ENCODE measurements at places on chromosomes 6 and 20.

DNA sequence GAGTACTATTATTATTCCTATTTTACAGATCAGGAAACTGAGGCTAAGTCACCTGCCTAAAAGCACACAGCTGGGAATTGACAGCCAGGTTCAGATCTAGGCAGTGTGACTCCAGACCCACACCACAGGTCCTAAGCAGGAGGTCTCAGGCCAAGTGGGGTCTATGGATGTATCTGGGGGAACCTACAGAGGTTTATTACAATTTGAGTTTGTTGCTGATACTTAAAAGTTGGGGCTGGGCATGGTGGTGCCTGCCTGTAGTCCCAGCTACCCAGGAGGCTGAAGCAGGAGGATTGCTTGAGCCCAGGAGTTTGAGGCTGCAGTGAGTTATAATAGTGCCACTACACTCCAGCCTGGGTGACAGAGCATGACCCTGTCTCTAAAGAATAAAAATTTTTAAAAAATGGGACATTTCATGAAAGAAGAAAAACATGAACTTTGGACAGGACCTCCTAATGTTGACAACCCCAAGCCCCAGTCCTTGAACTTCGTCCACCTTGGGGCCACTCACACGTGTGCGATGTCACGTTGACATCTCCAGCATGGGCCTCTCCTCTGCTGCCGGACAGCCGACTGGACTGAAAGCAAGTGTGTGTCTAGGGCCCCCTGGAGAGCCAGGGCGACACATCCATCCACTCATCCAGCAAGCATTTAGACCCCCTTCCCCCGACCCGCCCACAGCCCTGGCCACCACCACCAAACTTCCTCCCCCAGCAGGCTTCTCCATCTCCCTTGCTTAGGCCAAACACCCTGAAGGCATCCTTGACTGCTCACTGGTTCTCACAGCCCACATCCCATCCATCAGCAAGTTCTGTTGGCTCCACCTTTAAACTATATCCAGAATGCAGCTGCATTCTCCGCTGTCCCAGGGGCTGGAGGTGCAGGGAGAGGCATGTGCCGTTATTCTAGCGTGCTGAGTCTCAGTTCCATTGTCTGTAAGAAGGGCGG, 40.0 kb downstream of the NOL4L start:
- no peak for DNase-seq

- no peak for DNase-seq
Measured at GRCh38 chr20:42735539-42735938, 454.2 kb downstream of the PTPRT start.

DNA sequence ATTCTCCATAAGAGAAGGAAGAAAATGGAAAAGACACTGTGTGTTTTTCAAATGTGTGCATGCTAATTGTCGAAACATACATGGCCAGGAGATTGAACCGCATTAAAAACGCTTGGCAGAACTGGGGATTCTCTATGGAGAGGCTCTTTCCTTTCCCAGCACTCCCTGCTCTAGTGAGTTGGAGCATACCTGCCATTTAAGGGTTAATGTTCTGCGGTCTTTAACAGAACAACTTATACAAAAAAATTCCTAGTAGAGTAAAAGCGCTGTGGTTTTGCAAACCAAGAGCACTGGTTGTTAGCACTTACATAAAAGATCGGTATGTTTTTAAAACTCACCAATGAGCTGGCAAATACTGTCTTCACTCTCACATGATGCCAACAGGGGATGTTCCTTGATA, 1.5 kb downstream of the TAGAP start:
- no peak for DNase-seq

- DNase-seq, result no peak
Measured at GRCh38 chr6:572596-573265, 84.2 kb downstream of the HUS1B start.

- no peak for DNase-seq
Measured at GRCh38 chr6:150567380-150567779, 32.3 kb upstream of the PLEKHG1 start.

DNA sequence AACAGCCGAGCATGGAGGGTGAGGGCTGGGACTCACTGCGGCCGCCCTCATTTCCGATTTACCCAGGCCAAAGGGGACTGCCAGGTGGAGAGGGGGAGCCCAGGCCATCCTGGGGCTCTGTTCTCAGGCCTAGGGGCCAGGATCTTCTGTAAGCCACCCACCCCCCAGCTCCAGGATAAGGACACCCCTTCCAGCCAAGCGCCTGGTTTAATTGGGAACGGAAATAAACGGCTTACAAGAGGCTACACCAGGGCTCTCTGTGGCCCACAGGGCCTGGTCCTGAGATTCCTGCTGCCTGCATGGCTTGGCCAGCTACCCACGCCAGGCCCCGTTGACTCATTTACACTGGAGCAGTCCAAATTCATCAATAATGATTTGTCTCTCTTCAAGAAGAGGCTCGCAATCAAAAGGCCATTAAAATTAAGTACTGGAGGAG, 68.1 kb upstream of the TOP1 start:
- no peak for DNase-seq

GRCh38 chr6:45199554-45199953, 128.6 kb upstream of the RUNX2 start:
- no peak for DNase-seq

GRCh38 chr6:45590226-45590625, 212.5 kb upstream of the SUPT3H start:
- DNase-seq, result no peak

GRCh38 chr6:7656355-7656754, 66.4 kb downstream of the SNRNP48 start:
- DNase-seq, result no peak

GRCh38 chr6:24610672-24611071, 35.3 kb downstream of the KIAA0319 start:
- no peak for DNase-seq

GRCh38 chr6:28490205-28490890, 25.2 kb downstream of the GPX6 start:
- no peak for DNase-seq

GRCh38 chr20:49905415-49906091, 9.8 kb downstream of the SPATA2 start:
- DNase-seq, result no peak

GRCh38 chr6:16904957-16905356, 143.7 kb upstream of the ATXN1 start:
- DNase-seq, result no peak

DNA sequence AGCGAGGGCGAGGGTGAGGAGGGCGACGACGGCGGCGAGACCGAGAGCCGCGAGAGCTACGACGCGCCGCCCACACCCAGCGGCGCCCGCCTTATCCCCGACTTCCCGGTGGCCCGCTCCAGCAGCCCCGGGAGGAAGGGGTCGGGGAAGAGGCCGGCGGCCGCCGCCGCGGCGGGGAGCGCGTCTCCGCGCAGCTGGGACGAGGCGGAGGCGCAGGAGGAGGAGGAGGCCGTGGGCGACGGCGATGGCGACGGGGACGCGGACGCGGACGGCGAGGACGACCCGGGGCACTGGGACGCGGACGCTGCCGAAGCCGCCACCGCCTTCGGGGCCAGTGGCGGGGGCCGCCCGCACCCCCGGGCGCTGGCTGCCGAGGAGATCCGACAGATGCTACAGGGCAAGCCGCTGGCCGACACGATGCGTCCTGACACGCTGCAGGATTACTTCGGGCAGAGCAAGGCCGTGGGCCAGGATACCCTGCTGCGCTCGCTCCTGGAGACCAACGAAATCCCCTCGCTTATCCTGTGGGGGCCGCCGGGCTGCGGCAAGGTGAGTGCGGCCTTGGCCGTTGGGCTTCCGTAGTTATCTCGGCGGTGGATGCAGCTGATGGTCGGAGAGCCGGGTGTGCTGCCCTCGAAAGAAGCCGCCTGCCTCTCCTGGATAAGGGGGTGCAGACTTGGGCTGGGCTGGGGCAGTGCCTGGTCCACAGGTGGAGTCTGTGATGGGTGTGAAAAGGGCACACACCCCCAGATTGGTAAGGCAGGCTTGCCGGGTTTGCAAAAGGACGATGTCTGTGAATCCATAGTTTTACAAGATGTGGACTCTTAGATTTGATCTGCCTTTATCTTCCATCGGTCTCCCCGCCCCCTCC, 938 bp downstream of the WRNIP1 start:
- DNase-seq, result peak; percentile 72

GRCh38 chr6:32977272-32977952, 9.0 kb downstream of the BRD2 start:
- no peak for DNase-seq

DNA sequence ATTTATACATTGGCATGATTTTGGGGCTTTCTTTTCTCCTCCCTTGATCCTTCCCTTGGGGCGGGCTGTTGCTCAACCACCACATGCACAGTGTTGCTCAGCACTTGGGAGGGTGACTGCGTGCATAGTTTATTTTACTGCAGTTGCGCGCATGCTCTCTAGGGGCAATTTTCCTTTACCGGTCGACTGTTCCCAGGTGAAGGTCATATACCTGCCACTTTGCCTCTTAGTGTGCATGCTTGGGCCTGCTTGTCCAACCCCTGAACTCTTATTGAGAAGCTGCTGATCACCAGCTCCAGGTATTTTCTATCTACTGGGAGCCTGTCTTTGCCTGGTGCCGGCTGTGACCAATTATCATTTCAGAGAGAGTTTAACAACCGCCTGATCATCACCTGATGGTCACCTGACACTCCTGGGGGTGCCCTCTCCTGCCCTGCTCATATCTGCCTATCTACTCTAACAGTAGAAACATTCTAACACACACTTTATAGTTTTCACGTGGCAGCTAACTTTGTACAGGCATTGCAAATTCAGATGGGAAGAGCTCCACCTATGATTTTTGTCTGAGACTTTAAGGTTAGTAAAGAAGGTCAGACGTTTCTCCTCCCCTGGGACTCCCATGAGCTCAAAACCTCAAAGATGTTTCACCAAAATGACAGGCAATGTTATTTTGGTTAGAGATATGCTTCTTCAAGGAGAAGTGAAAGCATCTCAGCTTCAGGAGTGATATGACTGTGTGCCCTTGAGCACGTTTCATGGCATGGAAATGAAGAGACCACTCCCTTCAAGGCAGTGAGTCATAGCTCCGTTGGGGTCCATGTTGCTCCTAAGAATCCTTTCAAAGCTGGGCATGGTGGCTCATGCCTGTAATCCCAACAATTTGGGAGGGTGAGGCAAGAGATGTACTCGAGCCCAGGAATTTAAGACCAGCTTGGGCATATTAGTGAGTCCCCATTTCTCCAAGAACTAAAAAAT, 227.5 kb upstream of the MYLIP start:
- DNase-seq, result no peak

DNA sequence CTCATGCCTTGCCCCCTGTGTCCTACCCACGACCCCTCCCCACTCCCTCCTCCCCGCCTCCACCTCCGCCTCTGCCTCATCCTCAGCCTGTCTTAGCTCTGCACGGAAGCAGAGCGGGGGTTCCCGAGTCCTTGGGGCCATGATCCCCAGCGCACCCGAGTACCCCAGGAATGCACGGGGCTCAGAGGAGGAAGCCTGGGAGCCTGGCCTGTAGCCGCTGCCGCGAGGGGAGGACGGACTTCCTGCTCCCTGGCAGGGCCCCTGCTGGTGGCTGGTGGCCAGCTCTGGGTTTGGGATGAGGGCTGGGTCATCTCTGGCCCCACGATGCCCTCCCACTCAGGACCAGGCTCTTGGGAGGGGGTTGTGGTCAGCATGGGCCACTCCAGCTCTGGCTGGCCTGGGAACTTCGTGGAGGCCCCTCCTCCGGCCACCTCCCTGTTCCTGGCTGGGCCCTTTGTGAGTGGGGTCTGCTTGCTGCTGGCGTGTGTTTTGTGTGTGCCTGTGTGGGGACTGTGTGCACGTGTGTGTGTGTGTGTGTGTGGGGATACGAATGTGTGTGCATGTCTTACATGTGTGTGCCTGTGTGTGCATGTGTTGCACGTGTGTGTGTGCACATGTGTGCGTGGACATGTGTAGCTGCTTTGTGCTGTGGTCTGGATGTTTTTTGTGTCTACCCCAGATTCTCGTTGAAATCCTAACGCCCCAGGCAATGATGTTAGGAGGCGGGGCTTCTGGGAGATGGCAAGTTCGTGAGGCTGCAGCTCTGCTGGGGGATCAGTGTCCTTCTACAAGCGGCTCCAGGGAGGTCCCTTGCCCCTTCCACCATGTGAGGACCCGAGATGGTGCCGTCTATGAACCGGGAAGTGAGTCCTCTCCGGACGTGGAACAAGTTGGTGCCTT, 1.3 kb upstream of the RBBP8NL start:
- DNase-seq, result peak; percentile 19

DNA sequence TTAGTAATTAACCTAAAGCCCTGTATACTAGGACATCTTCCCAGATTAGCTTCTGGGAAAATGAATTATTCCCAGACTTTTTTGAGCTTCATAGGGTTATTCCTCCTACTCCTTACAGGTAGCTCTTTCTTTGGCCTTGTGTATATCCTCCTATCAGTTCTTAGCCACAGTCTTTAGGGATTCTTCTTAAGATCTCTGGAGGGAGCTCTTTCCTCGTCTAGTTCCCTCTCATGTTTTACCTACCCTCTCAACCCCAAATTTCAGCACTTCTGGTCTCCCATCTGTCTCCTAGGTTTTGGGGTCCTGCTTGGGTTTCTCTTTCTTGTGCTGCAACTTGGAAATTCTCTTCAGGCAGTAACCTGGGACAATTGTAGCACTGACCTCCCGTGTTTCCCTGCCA, 46.4 kb upstream of the SLC35B3 start:
- peak; percentile 50 for DNase-seq

- DNase-seq, result no peak
Measured at GRCh38 chr6:129340983-129341382, 369.0 kb downstream of the ARHGAP18 start.

GRCh38 chr6:160999516-160999915, 7.9 kb downstream of the MAP3K4 start:
- peak; percentile 62 for DNase-seq

DNA sequence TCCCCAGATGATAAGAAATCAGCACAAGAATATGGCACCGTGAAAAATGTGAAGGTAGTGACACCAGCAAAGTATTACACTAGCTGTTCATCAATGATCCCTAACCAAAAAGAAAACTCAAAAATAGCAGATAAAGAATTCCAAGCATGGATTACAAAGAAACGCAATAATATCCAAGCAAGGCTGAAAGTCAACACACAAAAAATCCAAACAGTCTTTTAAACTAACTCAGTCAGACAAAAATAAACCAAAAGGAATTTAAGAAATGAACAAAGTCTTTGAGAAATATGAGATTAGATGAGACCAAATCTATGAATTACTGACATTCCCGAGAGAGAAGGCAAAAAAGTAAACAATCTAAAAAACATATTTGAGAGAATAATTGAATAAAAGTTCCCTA, 976.1 kb upstream of the MAP3K7 start:
- no peak for DNase-seq

GRCh38 chr20:61758564-61759200, 307.0 kb downstream of the TAF4 start:
- DNase-seq, result no peak

- no peak for DNase-seq
Measured at GRCh38 chr6:79042088-79042798, 35.8 kb downstream of the PHIP start.

- peak; percentile 41 for DNase-seq
Measured at GRCh38 chr6:63923139-63923739, 287.6 kb downstream of the PHF3 start.

GRCh38 chr6:35477551-35478179, 9.5 kb downstream of the RPL10A start:
- no peak for DNase-seq

- no peak for DNase-seq
Measured at GRCh38 chr20:62415354-62416111, 8.4 kb upstream of the CABLES2 start.
